ENCODE measurements at places on chromosomes 1 and 21.

DNA sequence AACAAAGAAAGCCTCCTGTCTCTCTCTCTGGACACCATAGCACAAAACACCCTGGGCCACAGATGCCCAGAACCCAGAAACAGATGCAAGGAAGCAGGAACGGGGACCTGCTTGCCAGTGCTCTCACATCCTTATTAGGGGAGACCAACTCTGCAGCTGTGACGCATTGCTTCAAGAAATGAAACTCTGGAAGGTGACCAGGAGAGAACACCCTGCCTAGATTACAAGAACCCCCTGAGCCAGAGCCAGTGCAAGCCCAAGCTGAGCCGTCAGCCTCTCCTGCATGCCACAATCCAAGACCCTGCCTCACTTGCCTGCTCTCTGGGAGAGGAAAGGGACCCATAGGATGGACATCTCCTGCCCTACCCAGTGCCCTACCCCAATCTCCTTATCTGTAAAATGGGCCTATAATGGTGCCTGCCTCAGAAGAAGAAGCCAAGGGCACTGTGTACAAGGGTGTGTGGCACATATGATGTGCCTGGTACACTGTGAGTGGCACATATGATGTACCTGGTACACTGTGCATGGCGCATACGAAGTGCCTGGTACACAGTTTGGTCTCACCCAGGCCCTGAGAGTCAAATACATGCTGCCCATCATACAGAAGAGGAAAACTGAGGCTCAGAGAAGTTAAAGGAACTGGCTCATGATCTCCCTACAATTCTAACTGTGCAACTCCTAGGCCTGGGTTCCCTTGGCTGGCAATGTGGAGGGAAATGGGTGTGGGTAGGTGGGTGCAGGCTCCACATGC lies 16.8 kb upstream of the FAM131C start:
- DNase-seq = no peak

DNA sequence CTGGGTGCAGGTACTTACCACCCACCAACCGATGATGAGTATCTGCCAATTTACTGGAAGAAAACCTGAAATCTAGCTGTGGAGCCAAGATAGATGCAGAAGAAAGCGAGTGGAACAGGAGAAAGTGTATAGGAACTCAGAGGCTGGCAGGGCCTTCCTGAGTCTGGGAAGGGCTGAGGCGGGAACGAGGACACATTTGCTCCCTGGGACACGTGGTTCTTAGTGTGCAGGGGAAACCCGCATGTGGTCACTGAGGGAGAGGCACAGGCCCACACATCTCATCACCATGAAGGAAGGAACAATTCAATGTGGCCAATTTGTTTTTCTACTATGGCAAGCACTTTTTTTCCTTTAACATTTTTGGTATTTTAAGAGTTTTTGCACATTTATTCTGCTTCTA lies 8.2 kb downstream of the RYR2 start:
- no peak for DNase-seq

DNA sequence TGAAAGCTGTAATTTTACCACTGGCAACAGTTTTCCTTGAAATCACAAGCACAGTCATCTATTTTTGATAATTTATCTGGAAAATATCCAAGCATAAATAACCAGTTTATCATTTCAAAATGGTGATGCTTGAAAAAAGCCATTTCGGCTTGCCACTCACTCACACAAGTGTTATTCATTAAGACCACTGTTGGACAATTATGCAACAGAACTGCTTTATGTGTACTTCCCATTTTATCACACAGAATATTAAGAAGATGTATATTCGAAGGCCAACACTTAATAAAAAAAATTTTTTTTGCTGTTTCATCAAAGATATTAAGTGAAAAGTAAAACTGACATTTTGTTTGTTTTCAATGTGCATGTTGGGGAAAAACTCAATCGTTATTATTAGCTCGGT lies 62.3 kb downstream of the EIF4G3 start:
- DNase-seq = no peak

- DNase-seq = peak; percentile 30
Measured at GRCh38 chr1:9494936-9495758, 44.1 kb upstream of the SLC25A33 start.

GRCh38 chr1:30329802-30330557 lies 393.4 kb downstream of the MATN1 start:
- DNase-seq = no peak

- no peak for DNase-seq
Measured at GRCh38 chr1:151720974-151721787, at the start of gene RIIAD1. TSS of gene RIIAD1 (plus strand) at chr1:151721522. CDS start at chr1:151721537, 15 bp downstream.

DNA sequence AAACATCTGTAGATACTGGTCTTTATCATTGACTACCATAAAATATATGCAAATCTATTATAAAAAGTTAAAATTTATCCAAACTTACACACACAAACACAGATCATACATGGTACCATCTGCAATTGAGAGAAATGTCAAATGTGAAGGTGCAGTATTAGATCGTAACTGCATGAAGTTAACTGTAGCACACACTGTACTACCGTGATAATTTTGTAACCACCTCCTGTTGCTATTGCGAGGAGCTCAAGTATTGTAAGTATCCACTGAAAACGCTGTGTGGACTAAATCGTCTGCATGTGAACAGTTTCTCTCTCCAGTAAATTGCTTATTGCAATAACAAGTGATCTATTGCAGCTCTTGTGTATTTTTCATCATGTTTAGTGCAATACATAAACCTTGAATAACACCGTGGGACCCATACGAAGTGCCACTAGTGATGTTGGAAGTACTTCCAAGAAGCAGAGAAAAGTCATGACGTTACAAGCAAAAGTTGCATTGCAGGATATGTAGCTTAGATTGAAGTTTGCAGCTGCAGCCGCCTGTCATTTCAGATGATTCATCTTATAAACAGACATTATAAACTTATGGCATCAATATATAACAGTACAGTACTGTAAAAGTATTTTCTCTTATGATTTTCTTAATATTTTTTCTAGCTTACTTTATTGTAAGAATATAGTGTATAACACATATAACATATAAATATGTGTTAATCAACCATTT lies 172.9 kb downstream of the SDCCAG8 start:
- no peak for DNase-seq
